Diencephalon (tissue), 1 donor: ENCODE measurements at places on chromosomes 12 and 14. TPM values are rescaled to one million over a fixed set of nuclear protein-coding genes. Genes with fewer than 3 reads are reported as not detected.

Gene TMEM233
- 0.46 TPM for total RNA-seq

Gene HCAR1
- 0.69 TPM for total RNA-seq

Gene C12orf54
- not detected for total RNA-seq

Gene RABGGTA
- 31.4 TPM for total RNA-seq
